SW 1271 (cell line): ENCODE measurements at places on chromosomes 7 and 10.

DNA sequence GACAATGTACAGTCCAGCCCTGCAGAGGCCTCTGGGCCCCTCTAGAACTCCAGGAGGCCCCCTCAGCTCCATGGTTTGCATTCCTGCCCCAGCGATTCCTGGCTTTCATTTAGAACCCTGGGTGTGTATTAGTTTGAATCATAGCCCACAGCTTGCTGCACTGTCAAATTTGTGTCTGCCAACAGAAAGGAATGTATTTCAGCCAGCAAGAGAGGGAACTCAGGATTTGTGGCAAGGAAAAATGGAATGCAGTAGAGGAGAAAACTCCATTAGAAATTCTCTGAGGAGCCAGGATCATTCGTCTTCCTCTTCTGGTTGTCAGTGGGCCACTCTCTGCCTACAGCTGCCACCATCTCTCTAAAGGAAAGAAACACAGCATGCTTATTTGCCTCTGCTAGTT lies 27.9 kb upstream of the WDR11 start:
- DNase-seq, result no peak

GRCh38 chr7:30681815-30682211 lies 443 bp downstream of the CRHR2 start:
- no peak for DNase-seq

DNA sequence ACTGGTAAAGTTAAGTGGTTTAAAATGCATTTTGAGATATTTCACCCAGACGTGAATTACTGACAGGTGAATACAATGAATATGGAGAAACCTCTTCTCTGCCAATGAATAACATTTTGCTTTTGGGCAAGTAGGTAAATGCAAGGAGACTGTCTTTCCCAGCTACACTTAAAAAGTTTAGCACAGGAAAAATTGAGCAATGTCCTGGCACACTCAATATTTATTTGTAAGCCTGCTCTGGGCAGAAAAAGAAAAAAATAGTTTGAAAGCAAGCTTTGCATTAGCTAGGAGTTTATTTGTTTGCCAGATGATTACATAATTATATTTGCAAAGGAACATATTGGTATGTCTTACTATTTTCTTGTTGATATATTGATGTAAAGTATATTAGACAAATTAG lies 624.2 kb downstream of the ACTR3B start:
- DNase-seq, result no peak

DNA sequence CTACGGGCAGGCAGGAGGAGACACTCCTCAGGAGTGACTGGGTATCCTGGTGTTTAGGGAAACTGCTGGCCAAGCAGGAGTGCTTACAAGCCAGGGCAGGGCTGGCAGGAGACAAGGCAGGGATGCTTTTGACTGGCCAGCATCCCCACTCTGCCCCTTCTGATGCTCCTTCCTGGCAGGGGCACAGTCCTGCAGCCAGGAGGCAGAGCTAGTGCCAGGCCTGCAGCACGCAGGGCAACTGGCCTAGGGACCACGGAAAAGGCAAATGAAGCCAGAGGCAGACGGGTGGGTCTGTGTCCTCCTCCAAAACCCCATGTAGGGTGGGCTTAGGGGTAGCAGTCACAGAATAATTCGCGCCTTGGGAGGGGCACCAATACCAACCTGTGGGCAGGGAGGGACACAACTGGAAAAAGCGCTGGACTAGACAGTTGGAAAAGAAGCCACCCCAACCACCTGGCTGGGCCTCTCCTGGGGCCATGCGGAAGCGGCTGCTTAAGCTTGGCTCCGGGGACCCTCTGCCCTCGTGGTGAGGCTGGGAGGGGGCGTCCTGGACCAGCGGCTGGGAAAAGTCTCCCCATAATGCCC lies 4.8 kb downstream of the IMPDH1 start:
- no peak for DNase-seq

GRCh38 chr10:48461623-48462481 lies 143.0 kb downstream of the ARHGAP22 start:
- DNase-seq, result no peak
